A549 (cell line): ENCODE measurements at places on chromosomes 12 and 14.
A peak's percentile ranks its signal among the peaks of the same experiment; 100 is the strongest.

DNA sequence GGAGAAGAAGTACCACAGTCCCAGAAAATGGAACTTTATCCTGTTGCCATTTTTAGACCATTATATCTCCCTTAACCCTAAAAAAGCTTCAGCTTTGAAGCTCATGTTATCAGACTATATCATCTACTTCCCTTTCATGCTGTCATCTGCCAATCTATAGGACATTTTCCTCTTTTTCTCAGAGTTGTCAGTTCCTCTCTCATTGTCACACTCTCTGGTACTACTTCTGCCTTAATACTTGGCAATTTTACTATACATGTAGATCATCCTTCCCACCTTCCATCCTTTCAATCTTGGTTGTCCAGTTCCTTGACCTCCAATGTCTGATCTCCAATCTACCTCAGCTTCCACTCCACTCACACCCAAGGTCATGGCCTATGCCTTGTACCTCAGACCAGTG is 57.4 kb downstream of the SLC15A5 start:
- no peak for DNase-seq

DNA sequence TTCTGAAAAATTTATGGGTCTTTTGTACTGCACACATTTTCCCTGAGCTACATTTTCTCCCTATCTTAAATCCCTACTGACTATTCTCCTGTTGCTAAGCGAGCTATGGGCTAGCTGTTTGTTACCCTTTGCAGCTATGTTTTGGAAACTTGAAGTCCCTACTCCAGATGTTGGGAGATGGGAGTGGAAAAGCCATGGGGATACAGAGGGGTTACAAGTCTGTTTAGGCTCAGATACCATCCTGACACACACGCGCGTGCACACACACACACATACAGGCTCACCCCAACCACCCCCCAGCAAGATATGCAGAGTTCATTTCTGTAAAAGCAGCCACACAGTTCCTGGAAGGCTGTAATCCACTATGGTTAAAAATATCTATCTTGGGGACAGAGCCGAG is 15.8 kb downstream of the ATP5MC2 start:
- DNase-seq = no peak

- DNase-seq = no peak
These were observed 81.2 kb upstream of the EVL start for GRCh38 chr14:99984036-99984435.

DNA sequence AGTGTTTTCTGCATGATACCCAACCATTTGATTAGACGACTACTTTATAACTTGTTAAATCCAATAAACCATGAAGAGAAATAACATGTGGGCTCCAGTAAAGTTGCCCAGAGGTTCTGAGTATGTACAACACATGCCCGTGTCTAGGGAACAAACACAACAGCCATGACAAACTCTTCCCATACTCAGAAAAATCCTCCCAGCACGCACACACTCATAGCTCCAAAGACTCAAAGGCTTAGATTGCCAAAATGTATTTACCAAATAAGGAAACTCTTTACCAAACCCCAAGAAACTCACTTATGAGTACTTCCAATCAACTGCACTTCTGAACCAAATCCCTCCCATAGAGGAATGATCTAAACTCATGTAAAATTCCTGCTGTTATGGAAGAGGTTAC is 17.3 kb downstream of the SART3 start:
- DNase-seq = no peak

- no peak for DNase-seq
These were observed 41.5 kb upstream of the FERMT2 start for GRCh38 chr14:52992236-52992870.

- no peak for DNase-seq
These were observed 122.7 kb downstream of the PAPOLA start for GRCh38 chr14:96624661-96625425.

GRCh38 chr14:21107283-21107800 is 6.5 kb downstream of the TMEM253 start:
- DNase-seq = no peak

DNA sequence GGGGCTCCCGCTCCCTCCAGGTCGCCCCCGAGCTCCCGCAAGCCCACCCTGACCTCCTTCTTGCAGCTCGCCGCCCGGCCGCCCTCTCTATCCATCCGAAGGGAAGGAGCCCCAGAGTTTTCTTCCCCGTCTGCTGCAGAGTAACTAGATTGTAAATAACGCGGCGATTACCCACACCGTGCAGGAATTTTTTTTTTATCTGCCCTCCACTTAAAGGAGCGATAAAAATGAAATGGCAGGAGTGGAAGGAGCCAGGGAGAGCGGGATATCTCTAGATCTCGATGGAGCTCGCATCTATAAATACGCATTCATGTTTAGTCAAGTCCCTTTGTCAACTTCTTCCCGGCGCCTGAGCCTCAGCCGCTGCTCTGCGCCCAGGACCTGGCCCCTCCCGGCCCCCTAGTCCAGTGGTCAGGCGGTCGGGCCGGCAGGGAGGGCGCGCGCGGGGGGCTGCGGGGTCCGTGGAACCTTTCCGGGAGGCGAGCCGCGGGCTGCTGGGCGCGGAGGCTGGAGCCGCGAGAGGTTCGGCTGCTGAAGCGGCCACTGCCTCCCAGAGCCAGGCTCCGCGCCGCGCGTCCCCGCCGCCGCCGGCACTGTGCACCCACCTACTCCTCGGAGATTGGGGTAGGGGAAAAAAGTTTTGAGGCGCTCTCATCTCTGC is 386.0 kb downstream of the BCAT1 start:
- DNase-seq = peak; percentile 8

GRCh38 chr14:106808458-106808857 is 1282.1 kb downstream of the TMEM121 start:
- DNase-seq = no peak

DNA sequence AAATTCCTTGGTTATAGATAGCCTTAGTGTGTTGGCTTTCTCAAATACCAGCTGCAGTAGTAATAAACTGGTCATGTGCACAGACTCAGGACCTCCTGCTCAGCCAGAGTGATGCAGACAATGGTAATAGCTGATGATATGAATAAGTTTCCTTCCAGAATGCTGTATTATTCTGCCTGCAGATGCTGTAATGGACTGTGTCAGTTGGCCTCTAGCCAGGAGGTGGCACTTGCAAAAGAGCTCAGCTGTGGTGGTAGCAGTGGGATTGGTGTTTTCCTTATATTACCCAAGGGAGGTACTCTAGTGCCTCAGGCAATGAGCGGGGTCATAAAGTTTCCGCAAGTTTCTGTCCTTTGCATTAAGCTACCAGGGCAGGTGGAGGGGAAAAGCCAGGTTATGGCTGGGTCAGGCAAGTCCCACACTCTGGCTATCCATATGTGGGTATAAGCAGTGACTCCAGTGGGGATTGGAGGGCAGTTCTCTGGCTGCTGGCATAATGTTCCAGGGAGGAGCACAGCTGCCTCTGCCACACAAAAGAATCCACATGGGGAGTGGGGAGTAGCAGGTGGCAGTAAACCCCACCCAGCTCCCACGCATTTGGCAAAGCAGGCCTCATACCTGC is 14.0 kb upstream of the MUCL1 start:
- no peak for DNase-seq

- no peak for DNase-seq
These were observed 67.0 kb downstream of the MAP3K9 start for GRCh38 chr14:70742316-70742715.

DNA sequence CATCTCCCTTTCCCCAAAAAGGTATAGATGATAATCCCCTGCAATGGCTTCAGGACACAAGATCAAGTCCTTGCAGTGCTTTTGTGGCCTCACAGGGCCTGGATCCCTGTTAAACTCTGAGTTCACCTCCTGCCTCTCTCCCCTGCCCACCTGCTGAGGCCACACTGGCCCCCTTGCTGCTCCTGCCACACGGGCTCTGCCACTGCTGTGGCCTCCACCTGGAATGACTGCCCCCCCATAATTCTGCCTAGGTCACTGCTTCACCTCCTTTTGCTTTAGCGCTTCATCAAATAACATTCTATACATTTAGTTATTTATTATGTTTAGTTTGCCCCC is 653 bp upstream of the IFI27 start:
- DNase-seq = no peak

- peak; percentile 54 for DNase-seq
These were observed 14.0 kb downstream of the CCER1 start for GRCh38 chr12:90940872-90941499.

GRCh38 chr12:110183386-110183785 is 59.2 kb downstream of the IFT81 start:
- DNase-seq = no peak

DNA sequence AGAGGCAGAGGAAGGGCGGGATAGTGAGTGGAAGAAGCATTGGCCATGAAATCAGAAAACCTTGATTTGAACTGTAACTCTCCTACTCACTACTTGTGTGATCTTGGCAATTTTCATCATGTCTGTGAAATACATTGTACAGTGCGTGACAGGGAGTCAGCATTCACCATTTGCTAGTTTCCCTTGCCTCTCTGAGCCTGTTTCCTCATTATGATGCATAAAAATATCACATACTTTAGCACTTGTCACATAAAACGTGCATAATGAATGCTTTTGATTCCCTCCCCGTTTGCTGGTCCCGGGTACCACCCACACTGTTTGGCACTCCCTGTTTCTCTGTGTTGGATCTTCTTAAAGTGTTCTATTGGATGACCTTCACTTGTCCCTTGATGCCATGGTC is 101.1 kb upstream of the FRMD6 start:
- no peak for DNase-seq

DNA sequence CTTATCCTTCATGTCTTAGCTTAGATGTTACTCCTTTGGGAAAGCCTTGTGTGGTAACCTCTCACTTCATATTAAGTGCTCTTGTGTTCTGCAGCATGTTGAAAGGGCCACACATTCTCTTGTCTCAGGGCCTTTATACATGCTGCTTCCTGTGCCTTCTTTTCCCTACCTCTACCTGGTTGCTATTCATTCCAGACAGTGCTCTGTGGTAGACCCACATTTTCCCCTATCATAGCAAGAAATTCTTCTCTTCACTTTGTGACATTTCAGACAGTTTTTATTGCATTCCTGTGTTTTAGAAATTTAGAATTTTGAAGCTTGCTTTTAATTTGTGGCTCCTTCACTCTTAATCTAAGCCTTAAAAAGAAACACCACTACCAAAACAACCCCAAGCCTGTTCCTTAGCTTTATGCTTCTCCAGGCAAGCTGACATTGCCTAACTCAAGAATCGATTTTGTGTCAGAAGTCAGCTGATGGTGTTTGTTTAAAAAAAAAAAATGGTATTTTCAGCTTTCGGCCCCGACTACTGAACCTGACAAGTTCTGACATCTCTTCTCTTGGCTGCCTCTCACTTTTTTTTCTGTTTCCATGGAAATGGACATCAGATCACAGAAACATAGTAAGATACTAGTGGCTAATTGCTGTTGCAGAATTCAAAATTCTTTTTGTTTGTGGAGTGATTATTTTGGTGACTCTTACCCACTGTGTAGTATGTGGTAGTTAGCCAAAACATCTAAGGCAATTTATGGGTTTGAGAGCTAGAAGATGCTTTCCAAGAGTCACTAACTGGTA is 156.3 kb downstream of the NUBPL start:
- DNase-seq = no peak

GRCh38 chr14:101865288-101865687 is 99.1 kb upstream of the DYNC1H1 start:
- DNase-seq = no peak

DNA sequence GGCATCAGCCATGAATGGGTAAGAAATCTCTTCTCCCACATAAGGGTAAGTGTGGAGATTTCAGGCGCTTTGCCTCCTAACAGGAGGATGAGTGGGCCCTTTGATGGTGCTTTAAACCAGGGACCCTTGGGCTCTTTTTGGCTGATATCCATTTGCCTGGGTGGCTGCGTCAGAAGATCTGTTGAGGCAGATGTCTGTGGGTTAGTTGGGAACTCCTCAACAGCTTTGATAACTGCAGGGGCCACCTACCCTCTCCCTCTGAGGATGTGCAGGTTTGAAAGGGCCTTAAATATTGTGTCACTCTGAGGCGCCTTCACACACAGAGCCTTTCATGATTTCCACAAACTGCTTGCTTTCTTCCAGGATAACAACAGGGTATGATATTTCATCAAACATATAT is 210.7 kb downstream of the PPM1H start:
- no peak for DNase-seq

DNA sequence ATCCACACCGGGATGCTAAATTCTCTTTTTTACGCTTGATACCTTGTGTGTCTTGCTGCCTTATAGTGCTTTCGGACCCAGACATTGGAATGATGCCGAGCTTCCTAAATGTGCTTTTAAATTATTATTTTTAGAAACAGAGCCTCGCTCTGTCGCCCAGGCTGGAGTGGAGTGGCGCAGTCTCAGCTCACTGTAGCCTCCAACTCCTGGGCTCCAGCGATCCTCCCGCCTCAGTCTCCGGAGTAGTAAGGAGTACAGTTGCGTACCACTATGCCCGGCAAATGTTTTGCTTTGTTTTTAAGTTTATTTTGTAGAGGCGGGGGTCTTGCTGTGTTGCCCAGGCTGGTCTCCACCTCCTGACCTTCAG is 489 bp upstream of the EML5 start:
- no peak for DNase-seq

- DNase-seq = peak; percentile 90
These were observed at the start of gene MNAT1 for GRCh38 chr14:60734465-60735242. MNAT1 (plus strand) TSS chr14:60734761; CDS start chr14:60734863, 102 bp downstream.

DNA sequence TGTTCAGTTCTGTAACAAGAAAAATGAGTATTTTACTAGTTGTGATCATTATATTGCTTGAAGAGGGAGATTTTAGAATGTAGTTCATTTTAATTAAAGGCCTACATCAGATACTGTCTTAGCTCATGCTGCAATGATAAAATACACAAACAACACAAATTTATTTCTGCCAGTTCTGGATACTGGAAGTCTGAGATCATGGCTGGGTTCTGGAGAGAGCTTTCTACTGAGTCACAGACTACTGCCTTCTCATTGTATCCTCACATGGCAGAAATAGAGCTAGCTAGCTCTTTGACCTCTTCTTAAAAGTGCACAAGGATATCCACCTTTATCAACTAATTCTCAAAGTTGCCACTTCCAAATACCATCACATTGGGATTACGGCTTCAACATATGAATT is 53.8 kb downstream of the MIS18BP1 start:
- DNase-seq = no peak

DNA sequence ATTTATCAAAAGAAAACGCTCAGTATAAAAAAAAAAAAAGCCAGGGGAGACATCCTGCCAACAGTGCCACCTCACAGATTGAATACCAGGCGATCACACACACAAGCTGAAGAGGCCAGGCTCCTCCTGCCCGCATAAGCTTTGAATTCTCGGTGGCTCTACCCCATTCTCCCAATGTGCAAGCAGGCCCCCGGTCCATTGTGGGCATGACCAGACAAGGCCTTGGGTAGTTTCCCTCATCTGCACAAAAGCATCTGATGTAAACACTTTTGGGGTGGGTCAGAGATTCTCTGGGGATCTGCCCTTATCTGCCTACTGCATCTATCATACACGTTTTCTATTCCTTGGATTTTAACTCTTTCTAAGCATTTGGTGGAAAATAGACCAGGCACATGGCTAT is 16.2 kb downstream of the KLRF2 start:
- DNase-seq = no peak

GRCh38 chr12:119322301-119322723 is 12.2 kb upstream of the CCDC60 start:
- no peak for DNase-seq

GRCh38 chr14:90781876-90782275 is 34.4 kb downstream of the TTC7B start:
- DNase-seq = no peak

GRCh38 chr12:14952299-14952921 is 9.0 kb downstream of the ARHGDIB start:
- DNase-seq = peak; percentile 87
